Left forelimb (tissue), 1 donor: ENCODE measurements at places on chromosomes 16 and 17.

- DNase-seq, result no peak
These were observed 30.4 kb downstream of the PPM1D start for GRCh38 chr17:60630352-60630751.

GRCh38 chr16:20519231-20519630 lies 56.9 kb downstream of the ACSM2B start:
- no peak for DNase-seq

- DNase-seq, result no peak
These were observed 789.9 kb upstream of the KIF2B start for GRCh38 chr17:53032861-53033271.

DNA sequence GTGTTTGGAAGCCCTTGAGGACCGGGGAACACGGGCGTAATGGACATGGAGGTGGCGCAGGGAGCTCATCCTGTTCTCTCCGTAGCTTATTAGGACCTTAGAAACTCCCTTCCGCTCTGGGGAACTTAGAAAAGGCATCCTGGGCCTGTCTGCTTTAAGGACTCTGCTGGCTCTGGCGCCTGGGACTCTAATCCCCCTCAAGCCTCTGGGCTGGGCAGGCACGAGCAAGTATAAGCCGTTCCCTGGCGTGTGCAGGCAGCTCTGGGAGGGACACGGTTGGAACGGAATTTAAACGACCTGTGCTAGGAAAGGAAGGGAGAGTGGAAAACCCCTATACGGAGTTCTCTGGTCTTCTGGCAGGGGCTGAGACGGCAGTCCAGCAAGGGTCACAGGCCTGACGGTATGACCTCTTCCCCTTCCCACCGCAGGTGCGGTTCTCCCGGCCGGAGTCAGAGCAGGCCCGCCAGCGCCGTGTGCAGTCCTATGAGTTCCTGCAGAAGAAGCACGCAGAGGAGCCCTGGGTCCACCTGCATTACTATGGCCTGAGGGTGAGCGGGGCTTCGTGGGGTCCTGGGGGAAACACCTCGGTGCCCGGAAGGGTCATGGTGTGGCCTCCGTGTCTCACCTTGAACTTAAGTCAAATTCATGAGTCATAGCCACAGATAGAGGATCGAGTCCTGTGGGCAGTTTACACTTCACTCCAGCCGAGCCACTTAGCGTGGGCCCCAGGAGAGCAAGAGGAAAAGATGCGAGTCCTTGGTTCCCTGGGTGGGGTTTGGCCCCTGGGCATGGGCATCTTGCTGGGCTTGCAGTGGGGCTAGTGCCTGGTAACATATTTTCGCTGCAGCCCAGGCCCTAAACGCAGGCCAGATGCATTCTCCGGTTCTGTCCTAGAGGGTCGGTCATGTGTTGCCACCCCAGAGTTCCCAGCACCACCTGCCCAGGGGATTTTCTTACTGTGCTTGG lies 17.7 kb downstream of the POLR3E start:
- no peak for DNase-seq

- DNase-seq, result no peak
These were observed 1109.7 kb downstream of the CDH11 start for GRCh38 chr16:64012166-64012565.

- no peak for DNase-seq
These were observed 26.2 kb upstream of the SSTR2 start for GRCh38 chr17:73138541-73139138.

DNA sequence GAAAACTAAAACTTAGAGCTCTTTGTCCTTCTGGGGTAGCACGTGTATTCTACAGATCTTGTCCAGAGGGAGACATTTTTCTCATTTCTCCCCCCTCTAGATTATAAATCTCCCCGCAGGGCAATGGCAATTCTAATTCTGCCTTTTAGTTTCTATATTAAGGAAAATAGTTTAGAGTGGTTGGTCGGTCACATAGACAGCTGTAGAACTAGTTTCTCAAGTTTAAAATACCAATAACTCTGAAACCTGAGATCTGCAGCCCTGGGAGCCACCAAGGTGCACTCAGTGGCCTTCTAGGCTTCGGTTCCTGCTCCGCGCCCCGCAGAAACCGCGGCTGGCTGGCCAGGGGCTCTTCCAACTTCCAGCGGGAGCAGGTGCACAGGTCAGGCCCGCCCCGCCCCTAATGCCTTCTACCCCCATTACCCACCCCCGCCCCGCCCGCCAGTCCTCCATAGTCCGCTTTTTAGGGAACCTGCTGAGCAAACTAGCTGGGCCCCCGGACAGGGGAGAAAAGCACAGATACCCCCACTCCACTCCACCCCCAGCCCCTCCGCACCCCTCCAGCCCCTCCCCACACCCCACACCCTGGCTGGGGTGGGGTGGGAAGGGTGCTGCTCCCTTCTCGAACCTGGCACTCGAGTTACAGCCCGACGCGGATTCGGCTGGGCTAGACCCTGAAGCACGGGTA lies 431 bp downstream of the SLFN11 start:
- DNase-seq, result no peak

- no peak for DNase-seq
These were observed 117.7 kb downstream of the HS3ST3A1 start for GRCh38 chr17:13484020-13484419.
